ENCODE measurements at places on chromosomes 4 and X. TPM values are rescaled to one million over a fixed set of nuclear protein-coding genes. Genes with fewer than 3 reads are reported as not detected.

The LYAR gene
- 27.3 TPM for total RNA-seq

- H3K36me3 ChIP-seq = no peaks in the 10 kb centered on the region
- no peak overlapping the region for H3K27ac ChIP-seq
- DNase-seq = no peak
- no peaks in the 10 kb centered on the region for H3K27me3 ChIP-seq
- H3K4me1 ChIP-seq = no peaks in the 10 kb centered on the region
- H3K4me3 ChIP-seq = no peak overlapping the region
Measured at GRCh38 chrX:43456906-43457305, 199.2 kb upstream of the MAOA start.

GRCh38 chr4:15729910-15730533 is 27.2 kb downstream of the BST1 start:
- no peaks in the 10 kb centered on the region for H3K36me3 ChIP-seq
- peak; percentile 38 for DNase-seq
- no peak overlapping the region for H3K27ac ChIP-seq
- H3K4me1 ChIP-seq = no peaks in the 10 kb centered on the region
- no peak overlapping the region for H3K4me3 ChIP-seq

DNA sequence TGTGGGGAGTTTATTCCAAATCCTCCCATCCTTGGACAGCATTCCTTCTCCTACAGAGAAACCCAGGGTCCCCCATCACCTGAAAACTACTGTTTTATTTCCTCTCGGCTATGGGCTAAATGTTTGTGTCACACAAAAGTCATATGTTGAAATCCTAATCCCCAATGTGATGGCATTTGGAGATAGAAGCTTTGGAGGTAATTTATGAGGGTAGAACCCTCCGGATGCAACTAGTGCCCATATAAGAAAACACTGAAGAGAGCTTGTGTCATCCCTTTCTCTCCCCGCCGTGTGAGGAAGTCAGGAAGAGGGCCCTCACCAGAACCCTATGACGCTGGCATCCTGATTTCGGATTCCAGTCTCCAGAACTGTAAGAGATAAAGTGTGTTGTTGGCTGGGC is 127.8 kb upstream of the NOCT start:
- no peak for DNase-seq
- H3K27ac ChIP-seq = peak overlapping the region; percentile 42
- peaks cover 6% of the 10 kb centered on the region for H3K4me1 ChIP-seq
- H3K36me3 ChIP-seq = no peaks in the 10 kb centered on the region
- no peaks in the 10 kb centered on the region for H3K27me3 ChIP-seq

The SLC10A6 gene
- not detected for total RNA-seq

The UGT2B15 gene
- total RNA-seq = 0.32 TPM

DNA sequence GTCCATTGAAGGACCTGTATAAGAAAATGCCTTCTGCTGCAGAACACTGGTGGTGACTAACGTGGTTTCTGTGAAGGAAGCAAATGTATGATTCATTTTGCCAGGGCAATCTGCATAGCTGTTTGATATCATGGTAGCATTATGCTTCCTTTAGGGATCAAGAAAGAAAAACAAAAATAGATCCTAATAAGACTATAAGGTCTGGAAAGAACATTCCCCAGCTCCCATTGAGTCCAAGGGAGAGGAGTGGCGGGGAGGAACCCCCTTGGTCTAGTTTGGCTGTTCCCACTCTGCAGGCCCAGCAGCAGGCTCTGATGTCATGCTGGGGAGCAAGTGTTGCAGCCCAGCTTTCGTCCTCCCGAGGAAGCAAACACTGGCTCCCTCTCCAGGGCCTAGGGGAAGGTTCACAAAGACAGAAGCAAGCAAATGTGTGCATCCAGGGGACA is 154.5 kb upstream of the GALNT7 start:
- DNase-seq = no peak
- H3K27me3 ChIP-seq = no peaks in the 10 kb centered on the region
- H3K4me3 ChIP-seq = no peak overlapping the region
- no peaks in the 10 kb centered on the region for H3K4me1 ChIP-seq
- H3K27ac ChIP-seq = no peak overlapping the region
- no peaks in the 10 kb centered on the region for H3K36me3 ChIP-seq

The MSN gene
- total RNA-seq = 0.07 TPM

The CTAG2 gene
- not detected for total RNA-seq

DNA sequence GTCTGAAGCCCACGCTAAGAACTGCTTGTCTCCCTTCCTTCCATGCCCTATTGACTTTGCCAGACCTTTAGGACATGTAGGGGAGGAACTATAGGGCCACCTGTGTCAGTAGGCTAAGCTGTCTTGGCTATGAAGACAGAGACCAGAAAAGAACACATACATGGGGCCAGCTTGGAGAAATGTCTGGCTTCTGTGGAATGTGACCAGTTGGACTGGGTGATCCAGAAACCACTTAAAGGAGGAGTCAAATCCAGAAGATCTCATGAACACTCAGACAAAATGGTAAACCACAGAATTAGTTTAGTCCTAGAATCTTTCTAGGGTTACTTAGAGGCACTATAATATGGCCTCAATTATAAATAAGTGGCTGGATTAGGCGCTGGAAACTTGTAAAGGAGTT is 42.0 kb downstream of the PHKA2 start:
- H3K4me1 ChIP-seq = no peaks in the 10 kb centered on the region
- no peak for DNase-seq
- no peak overlapping the region for H3K4me3 ChIP-seq
- no peaks in the 10 kb centered on the region for H3K36me3 ChIP-seq
- H3K27ac ChIP-seq = peak overlapping the region; percentile 72
- no peaks in the 10 kb centered on the region for H3K27me3 ChIP-seq
